Activated naive CD8-positive, alpha-beta T cell treated with anti-CD3 and anti-CD28 coated beads, Interleukin-2, amount 10 ng/mL, durations not matched to agents 7 days and 5 days (primary cell): ENCODE measurements at places on chromosomes 12 and 14. TPM values are rescaled to one million over a fixed set of nuclear protein-coding genes. Genes with fewer than 3 reads are reported as not detected.

- H3K4me3 ChIP-seq: no peak overlapping the region
- H3K36me3 ChIP-seq: no peaks in the 10 kb centered on the region
- no peaks in the 10 kb centered on the region for H3K27me3 ChIP-seq
- no peak overlapping the region for H3K27ac ChIP-seq
Measured at GRCh38 chr14:23641915-23642588, 5.9 kb downstream of the DHRS2 start.

DNA sequence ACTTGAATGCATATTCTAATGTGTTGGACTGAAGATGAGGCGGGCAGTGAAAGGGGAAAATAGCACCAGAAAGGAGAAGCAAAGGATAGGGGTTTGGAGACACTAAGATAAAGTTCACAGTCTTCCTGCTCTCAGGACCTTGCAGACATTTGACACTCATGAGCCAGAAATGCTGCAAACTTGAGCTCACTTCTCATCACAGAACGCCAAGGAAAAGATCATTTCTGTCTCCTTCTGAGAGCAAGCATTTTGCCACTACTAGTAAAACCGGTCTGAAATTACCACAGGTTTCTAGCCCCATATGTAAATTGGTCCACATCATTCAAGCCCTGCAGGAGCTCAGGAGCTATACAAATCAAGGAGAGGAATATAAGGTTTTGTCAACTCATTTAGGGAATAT is 44.6 kb upstream of the ANO2 start:
- no peak overlapping the region for H3K27ac ChIP-seq
- no peak overlapping the region for H3K4me3 ChIP-seq
- H3K4me1 ChIP-seq: peaks cover 1% of the 10 kb centered on the region
- no peaks in the 10 kb centered on the region for H3K36me3 ChIP-seq
- DNase-seq: no peak

- no peak overlapping the region for H3K4me3 ChIP-seq
- no peaks in the 10 kb centered on the region for H3K4me1 ChIP-seq
- no peaks in the 10 kb centered on the region for H3K36me3 ChIP-seq
Measured at GRCh38 chr14:79915406-79915805, 295.9 kb downstream of the DIO2 start.

DNA sequence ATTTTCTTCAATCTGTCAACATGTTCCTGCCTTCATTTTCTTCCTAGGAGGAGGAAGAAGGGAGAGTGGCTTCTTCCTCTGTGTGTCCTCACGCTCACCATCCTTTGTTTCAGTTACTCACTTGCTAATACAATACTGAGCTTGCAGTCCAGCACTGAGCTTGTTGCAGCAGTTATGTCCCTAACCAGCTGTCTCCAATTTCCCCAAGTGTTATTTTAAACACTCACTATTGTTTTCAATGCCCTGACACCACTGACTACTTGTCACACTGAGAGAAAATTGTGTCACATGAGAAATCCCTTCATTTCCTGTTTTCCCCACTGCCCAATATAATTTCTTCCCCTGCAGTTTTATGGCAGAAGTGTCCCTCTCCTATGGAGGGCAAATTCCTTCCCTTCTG is 53.4 kb downstream of the HSD17B6 start:
- H3K4me3 ChIP-seq: no peak overlapping the region
- no peak for DNase-seq
- peaks cover 6% of the 10 kb centered on the region for H3K27me3 ChIP-seq
- no peak overlapping the region for H3K27ac ChIP-seq
- no peaks in the 10 kb centered on the region for H3K4me1 ChIP-seq

DNA sequence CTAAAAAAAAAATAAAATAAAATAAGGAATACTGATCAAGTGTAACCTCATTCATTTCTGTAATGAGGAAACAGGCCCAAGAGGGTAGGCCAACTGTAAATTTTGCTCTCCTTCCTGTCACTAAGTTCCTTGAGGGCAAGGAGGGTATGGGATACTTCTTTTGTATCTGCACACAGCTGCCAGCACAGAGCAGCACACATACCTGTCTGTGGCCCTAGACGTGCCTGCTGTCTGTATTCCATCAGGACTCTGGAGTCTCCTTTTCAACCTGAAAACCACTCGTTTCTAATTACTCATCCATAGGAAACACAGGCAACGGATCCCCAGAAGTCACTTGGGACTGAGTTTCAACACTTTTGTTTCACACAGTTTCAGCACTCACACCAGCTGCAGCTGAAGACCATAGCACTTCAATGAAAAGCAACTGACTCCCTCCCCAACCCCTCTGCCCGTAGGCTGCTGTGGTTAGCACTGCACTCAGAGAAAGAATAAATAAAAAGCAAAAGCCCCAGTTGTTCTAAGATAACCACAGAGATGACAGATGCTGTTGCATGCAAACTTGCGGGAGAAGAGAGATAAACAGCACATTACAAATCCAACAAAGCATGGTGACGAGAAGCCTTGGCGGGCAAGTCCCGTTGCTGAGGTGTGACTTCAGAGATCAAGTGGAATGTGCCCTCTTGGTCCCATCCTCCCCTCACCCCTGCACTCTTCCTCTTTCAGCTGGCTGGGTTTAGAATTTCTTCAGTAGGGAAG is 24.9 kb downstream of the CRACR2A start:
- H3K4me1 ChIP-seq: peaks cover 28% of the 10 kb centered on the region
- peak; percentile 41 for DNase-seq
- peaks cover 59% of the 10 kb centered on the region for H3K36me3 ChIP-seq

GRCh38 chr12:124130691-124131591 is 157.9 kb downstream of the ZNF664 start:
- H3K4me3 ChIP-seq: no peak overlapping the region
- H3K4me1 ChIP-seq: no peaks in the 10 kb centered on the region
- DNase-seq: no peak
- H3K27ac ChIP-seq: no peak overlapping the region

- peaks cover 22% of the 10 kb centered on the region for H3K27me3 ChIP-seq
- H3K4me1 ChIP-seq: no peaks in the 10 kb centered on the region
- DNase-seq: no peak
- H3K4me3 ChIP-seq: no peak overlapping the region
- H3K27ac ChIP-seq: no peak overlapping the region
- H3K36me3 ChIP-seq: no peaks in the 10 kb centered on the region
Measured at GRCh38 chr14:96653597-96653996, 143.6 kb upstream of the VRK1 start.

DNA sequence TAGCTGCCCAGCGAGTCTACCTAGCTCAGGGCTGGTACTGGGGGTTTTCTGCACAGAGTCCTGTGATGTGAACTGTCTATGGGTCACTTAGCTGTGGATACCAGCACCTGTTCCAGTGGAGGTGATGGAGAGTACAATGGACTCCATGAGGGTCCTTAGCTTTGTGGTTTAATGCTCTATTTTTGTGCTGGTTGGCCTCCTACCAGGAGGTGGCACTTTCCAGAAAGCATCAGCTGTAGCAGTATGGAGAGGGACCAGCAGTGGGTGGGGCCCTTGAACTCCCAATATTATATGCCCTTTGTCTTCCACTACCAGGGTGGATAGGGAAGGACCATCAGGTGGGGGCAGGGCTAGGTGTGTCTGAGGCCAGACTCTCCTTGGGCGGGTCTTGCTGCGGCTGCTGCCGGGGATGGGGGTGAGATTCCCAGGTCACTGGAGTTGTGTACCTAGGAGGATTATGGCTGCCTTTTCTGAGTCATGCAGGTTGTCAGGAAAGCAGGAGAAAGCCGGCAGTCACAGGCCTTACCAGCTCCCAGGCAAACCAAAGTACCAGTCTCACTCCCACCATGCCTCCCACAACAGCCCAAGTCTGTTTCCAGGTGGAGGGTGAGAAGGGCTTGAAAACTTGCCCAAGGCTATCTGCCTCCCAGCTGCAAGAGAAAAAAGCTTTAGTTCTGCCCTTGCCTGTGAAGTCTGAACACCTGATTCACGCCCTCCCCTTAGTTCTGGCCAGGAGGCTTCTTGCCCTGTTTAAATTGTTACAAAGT is 163.0 kb upstream of the NUDT4 start:
- peaks cover 4% of the 10 kb centered on the region for H3K27me3 ChIP-seq
- no peak overlapping the region for H3K27ac ChIP-seq
- H3K4me1 ChIP-seq: no peaks in the 10 kb centered on the region
- peaks cover 2% of the 10 kb centered on the region for H3K36me3 ChIP-seq
- DNase-seq: no peak

DNA sequence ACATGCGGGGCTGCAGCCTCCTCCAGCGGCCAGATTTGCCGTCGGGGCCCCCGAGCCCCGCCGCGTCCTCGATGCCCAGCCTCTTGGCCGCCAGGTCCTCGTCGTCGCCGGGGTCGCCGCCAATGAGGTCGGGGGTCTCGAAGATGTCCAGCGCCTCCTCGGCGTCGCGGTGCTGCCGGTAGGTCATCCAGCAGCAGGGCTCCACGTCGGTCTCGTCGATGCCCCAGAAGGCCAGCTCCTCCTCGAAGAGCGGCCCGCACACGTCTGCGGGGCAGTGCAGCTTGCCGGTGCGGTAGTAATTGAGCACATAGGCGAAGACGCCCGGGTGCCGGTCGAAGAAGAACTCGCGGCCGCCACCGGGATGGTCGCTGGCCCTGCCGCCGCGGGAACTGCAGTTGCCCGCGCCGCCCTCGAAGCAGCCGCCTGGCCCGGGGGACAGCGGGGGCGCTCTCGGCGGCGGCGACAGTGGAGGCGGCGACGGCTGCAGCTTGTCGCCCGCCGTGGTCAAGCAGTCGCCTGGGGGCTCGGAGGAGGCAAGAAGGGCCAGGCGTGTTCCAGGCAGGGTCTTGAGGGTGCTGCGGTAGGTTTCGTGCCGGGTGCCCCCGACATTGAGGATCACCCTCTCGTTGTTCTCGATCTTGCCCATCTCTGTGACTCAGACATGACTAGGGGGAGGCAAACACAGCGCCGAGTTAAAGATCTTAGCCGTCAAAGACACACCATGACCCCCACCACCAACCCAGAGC is 2.1 kb downstream of the KCNC2 start:
- peaks cover 44% of the 10 kb centered on the region for H3K27me3 ChIP-seq
- H3K36me3 ChIP-seq: peaks cover 6% of the 10 kb centered on the region
- peaks cover 9% of the 10 kb centered on the region for H3K4me1 ChIP-seq
- no peak for DNase-seq
- H3K4me3 ChIP-seq: no peak overlapping the region
- H3K27ac ChIP-seq: no peak overlapping the region

DNA sequence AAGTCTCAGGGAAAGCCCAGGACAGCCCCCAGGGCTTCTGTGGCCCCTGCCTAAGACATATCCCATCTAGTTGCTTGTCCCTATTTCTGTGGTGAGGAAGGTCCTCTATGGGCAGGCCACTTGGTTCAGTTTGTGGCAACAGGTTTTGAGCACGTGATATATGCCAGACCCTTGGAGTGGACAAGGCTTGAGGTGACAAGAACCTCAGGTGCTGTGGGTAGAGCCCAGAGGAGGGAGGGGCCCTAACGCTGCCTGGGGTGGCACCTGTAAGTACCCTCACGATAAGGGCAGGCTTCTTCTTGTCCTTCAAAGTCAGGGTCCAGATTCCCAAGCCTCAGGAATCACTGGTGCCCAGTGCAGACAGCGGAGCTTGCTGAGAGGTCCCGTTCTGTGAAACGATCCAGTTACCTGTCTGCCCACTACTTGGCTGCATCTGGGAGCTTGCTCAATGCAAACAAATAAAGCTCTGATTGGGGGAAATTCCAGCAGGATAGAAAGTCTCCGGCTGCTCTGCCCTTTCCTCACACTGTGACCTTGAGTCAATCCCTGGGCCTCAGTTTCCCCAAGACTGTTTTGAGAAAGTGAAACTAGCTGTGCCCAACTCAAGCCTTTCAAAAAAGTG is 47.7 kb upstream of the FAM181A start:
- H3K4me3 ChIP-seq: no peak overlapping the region

DNA sequence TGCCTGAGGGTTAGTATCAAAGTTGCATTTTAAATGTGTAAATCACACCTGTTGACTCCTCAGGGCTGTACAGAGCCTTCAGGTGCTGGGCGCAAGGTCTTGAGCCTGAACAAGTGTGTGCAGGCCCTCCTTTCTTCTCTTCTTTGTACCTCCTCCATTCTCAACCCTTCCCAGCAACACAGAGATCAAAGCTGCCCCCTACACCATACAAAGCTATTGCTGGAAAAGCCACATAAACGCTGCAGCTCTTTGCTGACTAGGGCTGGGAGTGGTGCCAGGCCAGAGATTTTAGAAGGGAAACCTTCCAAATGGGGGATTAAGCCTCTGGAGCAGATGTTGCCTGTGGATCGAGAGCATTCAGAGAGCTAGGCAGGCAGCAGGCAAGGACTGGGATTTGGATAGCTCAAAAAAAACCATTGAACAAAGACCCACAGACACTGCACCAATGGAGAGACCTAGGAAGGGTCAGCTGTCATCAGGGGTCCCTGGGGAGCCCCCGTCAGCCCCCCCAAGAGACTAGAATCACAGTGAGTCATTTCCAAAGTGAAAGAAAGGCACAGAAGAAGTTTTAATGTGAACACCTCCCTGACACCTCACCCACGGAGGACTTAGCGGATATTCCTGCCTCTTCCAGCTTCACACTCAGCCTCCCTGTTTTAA is 18.2 kb upstream of the SUSD6 start:
- H3K27ac ChIP-seq: no peak overlapping the region
- H3K4me3 ChIP-seq: no peak overlapping the region
- H3K36me3 ChIP-seq: no peaks in the 10 kb centered on the region

DNA sequence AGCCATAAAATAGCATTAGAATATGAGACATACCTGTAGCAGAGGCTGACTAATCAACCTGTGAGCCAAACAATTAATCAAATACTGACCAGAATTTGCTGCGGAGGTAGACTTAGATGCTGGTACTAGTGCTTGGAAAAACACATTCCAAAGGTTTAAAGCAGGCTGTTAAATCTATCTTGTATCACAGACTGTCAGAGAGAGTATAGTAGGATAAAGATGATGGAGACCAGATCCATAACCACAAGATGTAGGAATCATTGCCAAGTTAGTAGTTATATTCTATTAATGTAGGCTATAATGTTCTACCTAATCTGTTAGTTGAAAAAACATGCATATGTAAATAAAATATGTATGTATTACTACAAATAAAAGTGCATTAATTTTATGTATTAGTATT is 726.2 kb downstream of the SLC6A15 start:
- no peaks in the 10 kb centered on the region for H3K36me3 ChIP-seq
- DNase-seq: no peak
- no peaks in the 10 kb centered on the region for H3K27me3 ChIP-seq
- no peak overlapping the region for H3K27ac ChIP-seq
- no peak overlapping the region for H3K4me3 ChIP-seq

Gene TAS2R13
- 1.3 TPM for total RNA-seq

Gene OAS2
- 244 TPM for total RNA-seq

Gene PTPRR
- not detected for total RNA-seq

Gene TMCC3
- 0.83 TPM for total RNA-seq

Gene ETFBKMT
- total RNA-seq: 1.1 TPM

Gene E2F7
- total RNA-seq: 15.0 TPM

Gene KSR2
- not detected for total RNA-seq

Gene PCED1B
- total RNA-seq: 104 TPM

Gene DAO
- total RNA-seq: not detected

Gene LTBP2
- 1.1 TPM for total RNA-seq

Gene RBP5
- total RNA-seq: 1.3 TPM

Gene CPNE6
- total RNA-seq: 0.14 TPM

Gene TMPRSS12
- total RNA-seq: not detected
